H1 (cell line): ENCODE measurements at places on chromosomes 7 and 10.

- no peak overlapping the region for H3K27ac ChIP-seq
- no peaks in the 10 kb centered on the region for H3K36me3 ChIP-seq
- H3K4me3 ChIP-seq: no peak overlapping the region
- no peak for DNase-seq
- H3K4me1 ChIP-seq: no peaks in the 10 kb centered on the region
Measured at GRCh38 chr7:68474661-68475216, 1123.5 kb upstream of the AUTS2 start.

GRCh38 chr7:98210513-98211220 is 572 bp upstream of the BHLHA15 start:
- DNase-seq: no peak
- H3K4me1 ChIP-seq: peaks cover 1% of the 10 kb centered on the region; the same call in 1 of the 2 replicates
- H3K36me3 ChIP-seq: no peaks in the 10 kb centered on the region; the same call in 1 of the 2 replicates
- H3K27me3 ChIP-seq: no peaks in the 10 kb centered on the region

GRCh38 chr10:78916227-78916626 is 152.5 kb upstream of the ZMIZ1 start:
- H3K4me3 ChIP-seq: no peak overlapping the region
- H3K4me1 ChIP-seq: peaks cover 17% of the 10 kb centered on the region
- no peak for DNase-seq

DNA sequence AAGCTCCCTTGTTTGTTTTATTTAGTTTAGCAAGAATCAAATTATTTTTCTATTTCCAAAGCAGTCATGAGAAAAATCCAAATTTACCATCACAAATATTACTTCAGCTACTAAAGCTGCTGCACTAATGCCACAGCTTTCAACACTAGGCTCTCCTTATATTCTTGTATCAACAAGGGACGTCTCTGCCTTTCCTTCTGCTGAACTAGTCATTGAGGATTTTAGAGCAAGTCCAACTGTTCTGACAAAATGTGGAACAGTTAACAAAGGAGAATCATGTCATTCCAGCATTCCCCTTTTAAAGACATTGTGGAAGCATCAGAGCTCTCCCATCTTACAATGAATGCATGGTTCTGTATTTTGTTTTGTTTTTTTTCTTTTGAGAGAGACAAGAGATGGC is 28.6 kb downstream of the FAM13C start:
- H3K27me3 ChIP-seq: peaks cover 12% of the 10 kb centered on the region
- H3K27ac ChIP-seq: no peak overlapping the region
- no peaks in the 10 kb centered on the region for H3K36me3 ChIP-seq
- no peaks in the 10 kb centered on the region for H3K4me1 ChIP-seq

DNA sequence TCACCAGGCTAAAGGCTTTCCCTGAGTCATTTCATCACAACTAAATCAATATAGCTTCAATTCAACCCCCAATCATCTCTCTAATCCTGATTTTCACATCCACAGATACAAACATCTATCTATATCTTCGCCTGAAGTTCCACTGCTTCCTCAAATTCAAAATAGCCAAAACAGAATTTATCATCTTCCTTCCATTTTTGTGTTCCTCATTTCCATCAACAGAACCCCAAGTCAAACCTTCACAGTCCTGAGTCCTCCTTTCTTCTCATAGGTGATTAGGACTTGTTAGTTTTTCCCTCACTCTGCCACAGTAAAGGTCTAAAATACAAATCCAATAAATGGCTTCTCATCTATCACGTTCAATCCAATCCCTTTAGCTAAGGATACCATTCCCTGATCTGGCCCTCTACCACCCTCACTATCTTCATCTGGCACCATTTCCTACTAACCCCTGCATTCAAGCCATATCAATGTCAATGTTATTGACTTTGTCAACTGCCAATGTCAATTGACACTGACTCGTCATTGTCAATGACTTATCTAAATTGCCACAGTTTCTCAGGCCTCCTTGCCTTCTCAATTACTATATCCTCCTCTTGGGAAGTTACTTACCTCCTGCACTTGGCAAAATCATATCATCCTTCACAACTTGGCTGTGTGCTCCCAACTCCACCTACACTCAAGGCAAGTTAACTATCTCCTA is 2.6 kb downstream of the HYCC1 start:
- H3K4me3 ChIP-seq: no peak overlapping the region
- H3K27me3 ChIP-seq: no peaks in the 10 kb centered on the region
- DNase-seq: no peak
- H3K27ac ChIP-seq: no peak overlapping the region

- no peaks in the 10 kb centered on the region for H3K36me3 ChIP-seq
- H3K27me3 ChIP-seq: peaks cover 68% of the 10 kb centered on the region
- DNase-seq: no peak
- no peak overlapping the region for H3K4me3 ChIP-seq
- H3K27ac ChIP-seq: no peak overlapping the region
Measured at GRCh38 chr7:32937344-32938174, 19.7 kb upstream of the FKBP9 start.

- no peak overlapping the region for H3K27ac ChIP-seq
- no peaks in the 10 kb centered on the region for H3K36me3 ChIP-seq
- DNase-seq: no peak
- no peaks in the 10 kb centered on the region; the same call in 1 of the 2 replicates for H3K4me1 ChIP-seq
- no peak overlapping the region for H3K4me3 ChIP-seq
Measured at GRCh38 chr7:121440857-121441503, 44.9 kb upstream of the FAM3C start.

DNA sequence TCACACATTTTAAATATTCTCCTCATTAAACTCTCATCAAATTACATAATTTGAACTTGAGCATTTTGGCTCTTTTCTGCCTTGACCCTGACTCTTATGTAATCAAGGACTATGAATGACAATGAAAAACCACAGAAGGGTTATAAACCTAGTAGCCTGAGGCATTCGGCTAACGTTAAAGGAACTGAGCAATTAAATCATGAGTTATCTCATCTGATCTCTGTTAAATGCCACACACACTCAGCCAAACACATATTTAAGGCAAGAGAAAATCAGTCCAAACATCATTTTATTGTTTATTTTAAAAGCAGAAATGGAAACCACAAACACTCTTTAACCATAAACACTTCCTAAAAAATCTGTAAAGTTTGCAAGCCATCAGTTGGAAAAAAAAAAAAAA is 204.3 kb downstream of the DGKI start:
- no peaks in the 10 kb centered on the region for H3K27me3 ChIP-seq
- no peak overlapping the region for H3K4me3 ChIP-seq
- H3K36me3 ChIP-seq: no peaks in the 10 kb centered on the region
- no peaks in the 10 kb centered on the region for H3K4me1 ChIP-seq

DNA sequence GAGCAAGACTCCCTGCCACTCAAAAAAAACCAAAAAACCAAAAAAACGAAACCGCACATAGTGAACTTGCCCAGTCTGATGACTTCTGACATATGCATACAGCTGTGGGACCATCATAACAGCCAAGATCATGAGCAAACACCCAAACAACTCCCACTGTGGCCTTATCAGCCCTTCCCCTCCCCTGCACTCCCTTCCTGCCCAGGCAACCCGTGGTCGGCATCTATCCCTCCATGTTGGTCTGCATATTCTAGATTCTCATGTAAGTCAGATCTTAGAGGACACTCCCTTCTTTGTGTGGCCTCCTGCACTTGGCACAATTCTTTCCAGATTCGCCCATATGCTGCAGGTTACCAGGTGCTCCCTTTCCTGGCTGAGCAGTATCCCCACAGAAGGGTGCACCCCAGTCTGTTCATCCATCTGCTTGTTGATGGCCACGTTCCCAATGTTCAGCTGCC is 72.8 kb downstream of the GNA12 start:
- no peak for DNase-seq
- no peaks in the 10 kb centered on the region for H3K36me3 ChIP-seq
- H3K27ac ChIP-seq: no peak overlapping the region
- H3K4me1 ChIP-seq: no peaks in the 10 kb centered on the region

GRCh38 chr7:84674236-84674913 is 479.8 kb upstream of the SEMA3A start:
- H3K36me3 ChIP-seq: no peaks in the 10 kb centered on the region
- H3K4me3 ChIP-seq: no peak overlapping the region
- no peaks in the 10 kb centered on the region for H3K27me3 ChIP-seq
- no peak overlapping the region for H3K27ac ChIP-seq
- H3K4me1 ChIP-seq: peaks cover 3% of the 10 kb centered on the region; the same call in 1 of the 2 replicates

DNA sequence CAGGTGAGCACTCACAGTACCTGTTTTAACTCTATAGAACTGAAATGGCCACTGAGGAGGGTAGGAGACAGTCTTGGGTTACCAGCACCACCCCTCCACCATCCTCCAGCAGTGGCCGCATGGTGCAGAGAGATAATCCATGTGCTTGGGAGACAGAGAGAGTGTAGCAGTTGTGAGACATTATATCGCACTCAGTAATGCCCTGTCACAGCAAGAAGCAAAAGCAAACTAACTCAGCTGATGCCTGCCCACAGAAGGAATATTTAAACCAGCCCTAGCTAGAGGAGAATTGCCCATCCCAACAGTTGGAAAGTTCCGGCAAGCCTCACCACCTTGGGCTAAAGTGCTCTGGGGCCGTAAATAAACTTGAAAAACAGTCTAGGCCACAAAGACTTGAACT is 58.8 kb upstream of the HBP1 start:
- no peaks in the 10 kb centered on the region for H3K36me3 ChIP-seq
- no peak overlapping the region for H3K4me3 ChIP-seq
- no peaks in the 10 kb centered on the region for H3K4me1 ChIP-seq
- no peaks in the 10 kb centered on the region for H3K27me3 ChIP-seq

- peaks cover 2% of the 10 kb centered on the region; the same call in 1 of the 2 replicates for H3K4me1 ChIP-seq
- DNase-seq: no peak
- no peak overlapping the region for H3K27ac ChIP-seq
- no peaks in the 10 kb centered on the region for H3K36me3 ChIP-seq
Measured at GRCh38 chr7:39892361-39892760, 57.7 kb upstream of the CDK13 start.

DNA sequence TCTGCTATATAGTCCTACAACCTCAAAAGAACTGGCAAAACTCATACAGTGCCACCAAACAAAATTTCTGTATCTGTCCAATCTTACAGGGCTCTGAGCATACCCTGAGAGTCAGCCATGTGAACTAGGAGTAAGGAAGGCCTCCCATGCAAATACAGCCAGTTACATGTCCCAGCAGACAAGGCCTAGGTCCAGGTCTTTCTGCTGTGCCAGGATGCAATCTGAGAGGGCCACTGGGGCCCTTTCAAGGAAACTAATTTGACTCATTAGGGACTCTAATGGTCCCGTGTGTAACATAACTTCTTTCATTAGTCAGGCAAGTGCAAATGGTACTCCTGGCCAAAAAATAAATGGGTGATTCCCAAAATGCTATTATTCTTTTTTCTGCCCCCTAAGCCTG is 17.9 kb upstream of the HIBADH start:
- no peaks in the 10 kb centered on the region for H3K36me3 ChIP-seq
- H3K4me3 ChIP-seq: no peak overlapping the region
- no peak for DNase-seq
- H3K27me3 ChIP-seq: no peaks in the 10 kb centered on the region

DNA sequence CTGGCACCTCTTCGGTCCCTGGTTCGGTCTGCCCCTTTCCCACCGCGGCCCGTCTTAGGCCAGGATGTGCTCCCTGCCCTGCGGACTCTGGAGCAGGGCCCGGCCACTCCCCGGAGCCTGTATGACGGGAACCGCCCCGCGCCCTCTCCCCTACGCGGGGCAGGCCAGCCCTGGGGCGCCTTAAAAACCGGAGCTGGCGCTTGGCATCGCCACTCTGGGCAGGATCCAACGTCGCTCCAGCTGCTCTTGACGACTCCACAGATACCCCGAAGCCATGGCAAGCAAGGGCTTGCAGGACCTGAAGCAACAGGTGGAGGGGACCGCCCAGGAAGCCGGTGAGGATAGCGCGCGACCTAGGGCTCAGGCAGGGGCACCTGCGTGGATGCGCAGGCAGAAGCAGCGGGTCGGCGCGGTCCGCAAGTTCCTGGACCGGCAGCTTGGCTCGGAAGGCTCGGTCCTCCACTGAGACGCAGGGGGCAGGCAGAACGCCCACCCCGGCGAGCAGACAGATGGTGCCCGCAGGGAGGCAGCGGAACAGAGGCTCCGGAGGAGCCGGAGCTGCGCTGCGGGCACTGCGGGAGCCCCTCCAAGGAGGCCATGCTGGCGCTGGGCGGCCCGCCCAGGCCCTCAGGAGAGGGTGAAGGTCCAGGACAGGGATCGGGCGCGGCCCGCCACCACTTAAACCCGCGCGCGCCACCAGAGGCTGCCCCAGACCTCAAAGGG is at the start of gene ADIRF:
TSS of gene ADIRF (plus strand) at position 212 of the 723 bp plus-strand sequence. CDS start at position 275, 63 bp downstream.
- peaks cover 23% of the 10 kb centered on the region for H3K4me1 ChIP-seq
- H3K27me3 ChIP-seq: peaks cover 20% of the 10 kb centered on the region
- no peak within 1 kb of the TSS for H3K4me3 ChIP-seq
- peak; percentile 46 for DNase-seq

DNA sequence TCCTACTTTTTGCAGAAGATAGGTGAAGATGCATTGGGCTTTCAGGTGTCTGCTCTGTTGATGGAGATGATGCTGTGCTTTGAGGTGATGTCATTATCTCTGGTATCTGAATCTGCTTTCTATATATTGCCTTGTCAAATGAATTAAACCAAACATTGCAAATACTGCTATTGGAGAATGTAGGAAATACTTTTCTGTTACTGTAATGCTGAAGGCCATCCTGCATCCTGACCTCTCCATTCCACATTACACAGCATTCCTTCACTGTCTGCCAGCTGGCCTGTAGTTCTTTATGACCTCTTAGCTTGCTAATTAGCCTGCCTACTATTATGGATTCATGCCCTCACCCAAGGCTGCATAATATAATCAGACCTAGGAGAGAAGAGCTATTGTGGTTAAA is 73.2 kb downstream of the VCL start:
- H3K27me3 ChIP-seq: no peaks in the 10 kb centered on the region
- H3K4me3 ChIP-seq: no peak overlapping the region
- no peak overlapping the region for H3K27ac ChIP-seq
- H3K4me1 ChIP-seq: no peaks in the 10 kb centered on the region
- H3K36me3 ChIP-seq: peaks cover 36% of the 10 kb centered on the region

- H3K36me3 ChIP-seq: no peaks in the 10 kb centered on the region
- H3K27ac ChIP-seq: no peak overlapping the region
- DNase-seq: no peak
- H3K4me1 ChIP-seq: peaks cover 12% of the 10 kb centered on the region
- H3K27me3 ChIP-seq: no peaks in the 10 kb centered on the region
Measured at GRCh38 chr10:57785068-57785467, 482.6 kb downstream of the IPMK start.

DNA sequence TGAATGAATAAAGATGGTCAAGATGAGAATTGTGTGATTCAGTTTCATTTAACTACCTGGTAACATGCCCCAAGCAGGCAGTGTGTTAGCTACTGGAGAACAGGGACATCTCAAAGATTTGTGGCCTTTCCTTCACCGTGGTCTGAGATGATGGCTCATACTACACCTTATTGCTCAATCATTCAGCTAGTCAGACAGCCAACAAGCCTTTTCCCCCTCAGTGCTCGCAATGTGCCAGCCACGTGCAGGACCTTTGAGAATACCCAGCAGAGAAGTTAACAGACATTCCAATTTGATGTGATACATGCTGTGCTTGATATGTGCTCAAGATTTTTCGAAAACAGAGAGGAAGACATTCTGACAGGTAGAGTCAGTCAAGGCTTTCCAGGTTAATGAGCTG is 562.8 kb downstream of the SUGCT start:
- no peaks in the 10 kb centered on the region; the same call in 1 of the 2 replicates for H3K4me1 ChIP-seq
- H3K27ac ChIP-seq: no peak overlapping the region
- no peak for DNase-seq
- H3K27me3 ChIP-seq: no peaks in the 10 kb centered on the region
- no peaks in the 10 kb centered on the region for H3K36me3 ChIP-seq
- H3K4me3 ChIP-seq: no peak overlapping the region

- no peak overlapping the region for H3K27ac ChIP-seq
- 0 out of 2 replicates have a peak, but pooled peaks cover 2% of the 10 kb centered on the region for H3K36me3 ChIP-seq
- H3K27me3 ChIP-seq: no peaks in the 10 kb centered on the region; the same call in 1 of the 2 replicates
- no peak overlapping the region for H3K4me3 ChIP-seq
Measured at GRCh38 chr7:73768641-73769480, 1.2 kb downstream of the CLDN3 start.
